Forelimb muscle (tissue), 1 donor: ENCODE measurements at places on chromosomes 1 and 21.

GRCh38 chr1:46342084-46342656 is 1.6 kb downstream of the NSUN4 start:
- no peak for DNase-seq

GRCh38 chr1:6578624-6579373 is 995 bp upstream of the ZBTB48 start:
- DNase-seq: no peak

- peak; percentile 86 for DNase-seq
These were observed 36.1 kb upstream of the RGS1 start for GRCh38 chr1:192539297-192540092.

DNA sequence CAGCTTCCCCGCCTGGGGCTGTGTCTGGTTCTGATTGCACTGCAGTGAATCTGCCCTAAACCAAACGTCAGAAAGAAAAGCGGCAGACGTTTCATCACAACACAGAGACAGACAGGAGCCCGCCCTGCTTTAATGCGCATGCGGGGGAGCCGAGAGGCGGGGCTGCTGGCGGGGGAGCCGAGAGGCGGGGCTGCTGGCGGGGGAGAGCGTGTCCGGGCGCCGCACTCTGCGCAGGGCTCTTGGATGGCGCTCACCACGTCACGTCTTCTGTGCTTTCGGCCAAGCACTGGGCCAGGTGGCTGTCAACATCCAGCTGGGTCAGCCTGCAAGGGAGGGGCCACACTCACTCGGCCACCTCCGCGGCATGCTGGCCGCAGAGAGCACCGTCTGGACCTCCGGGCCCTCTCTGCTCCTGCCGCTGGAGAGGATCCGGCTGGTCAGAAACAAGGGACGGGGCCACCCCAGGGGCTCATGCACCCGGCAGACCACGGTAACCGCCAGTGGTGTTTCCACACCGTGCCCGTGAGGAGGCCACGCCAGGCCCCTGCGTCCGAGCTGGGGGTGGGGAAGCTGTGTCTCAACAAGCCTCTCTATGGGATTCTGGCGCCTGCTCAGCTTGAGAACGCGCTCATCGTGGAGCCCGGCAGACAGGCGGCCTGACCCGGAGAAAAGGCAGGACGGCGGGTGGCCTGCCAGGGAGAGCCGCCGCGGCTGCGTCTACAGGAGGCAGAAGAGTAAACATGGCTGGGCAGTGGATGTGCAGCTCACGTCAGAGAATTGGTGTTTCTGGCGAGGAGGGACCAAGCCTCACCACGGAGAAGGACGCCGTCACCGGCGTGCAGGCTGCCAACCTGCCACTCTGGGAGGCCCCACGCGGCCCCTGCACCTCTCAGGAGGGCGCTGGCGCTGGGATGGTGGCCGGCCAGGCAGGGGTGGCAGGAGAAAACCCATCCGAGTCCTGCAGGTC is 4.8 kb downstream of the FAAP20 start:
- DNase-seq: peak; percentile 80

GRCh38 chr1:206472024-206472423 is 1.7 kb downstream of the IKBKE start:
- DNase-seq: no peak

DNA sequence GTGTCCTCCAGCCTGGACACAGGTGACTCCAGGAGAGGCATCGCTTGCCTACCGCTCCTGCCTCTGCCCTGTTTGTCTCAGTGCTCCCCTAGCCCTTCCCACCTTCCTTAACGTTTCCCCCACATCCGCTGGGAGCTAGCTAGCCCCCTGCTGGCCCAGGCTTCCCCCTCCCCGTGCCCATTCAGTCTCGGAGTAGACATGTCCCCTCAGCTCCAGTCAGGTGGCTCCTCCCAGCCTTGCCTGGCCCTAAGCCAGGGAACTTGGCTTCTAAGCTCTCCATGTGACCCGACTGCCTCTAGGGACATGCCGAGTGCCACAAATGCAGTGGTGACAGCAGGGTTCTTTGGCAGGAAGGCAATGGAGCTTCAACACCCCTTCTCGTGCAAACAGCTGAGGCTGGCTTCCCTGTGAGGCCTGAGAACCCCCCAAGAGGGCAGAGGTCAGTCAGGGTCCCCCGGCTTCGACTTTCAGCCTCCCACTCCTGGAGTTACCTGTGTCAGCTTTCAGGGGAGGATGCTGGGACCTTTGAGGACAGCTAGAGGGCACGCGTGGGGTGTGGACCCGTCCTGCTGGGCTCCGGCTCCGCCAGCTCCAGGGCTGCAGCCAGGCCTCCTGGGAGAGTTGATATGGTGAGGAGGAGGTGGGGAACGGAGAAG is 16.2 kb downstream of the DRAXIN start:
- DNase-seq: no peak

GRCh38 chr1:26155370-26156284 is 3.3 kb upstream of the FAM110D start:
- DNase-seq: no peak
